ENCODE measurements at places on chromosomes 13 and 19.

DNA sequence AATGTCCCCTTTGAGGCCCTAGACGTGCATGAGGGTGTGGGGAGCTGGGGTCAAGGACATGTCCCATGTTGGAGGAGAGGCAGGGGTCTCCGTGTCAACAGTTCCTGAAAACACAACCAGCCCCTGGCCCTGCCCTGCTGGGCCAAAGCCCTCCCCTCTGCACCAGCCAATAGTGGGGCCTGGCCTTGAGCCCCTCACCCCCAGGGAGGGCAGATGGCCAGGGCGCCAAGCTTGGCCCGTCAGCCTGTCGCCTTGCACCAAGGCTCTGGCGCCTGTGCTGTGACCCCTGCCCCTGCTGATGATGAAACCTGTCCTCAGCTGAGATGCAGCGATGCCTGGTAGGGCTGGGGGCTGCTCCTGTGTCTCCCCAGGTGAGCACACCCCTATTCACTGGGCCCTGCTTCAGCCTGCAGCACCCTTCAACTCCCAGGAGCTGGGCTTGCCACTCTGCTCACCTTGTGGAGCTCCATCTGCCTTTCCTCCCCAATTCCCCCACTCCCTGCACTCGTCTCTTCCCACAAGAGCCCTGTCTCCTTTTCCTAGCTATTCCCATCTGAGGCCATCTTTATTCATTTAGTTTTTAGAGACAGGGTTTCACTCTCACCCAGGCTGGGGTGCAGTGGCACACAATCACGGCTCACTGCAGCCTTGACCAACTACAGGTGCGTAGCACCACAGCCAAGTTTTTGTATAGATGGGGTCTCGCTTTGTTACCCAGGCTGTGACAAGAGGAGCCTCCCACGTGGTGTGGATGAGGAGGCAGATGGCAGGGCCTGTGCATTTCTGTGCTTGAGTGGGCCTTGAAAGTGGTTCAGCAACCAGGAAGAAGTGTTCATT is 2.1 kb upstream of the HAMP start:
- DNase-seq: no peak

DNA sequence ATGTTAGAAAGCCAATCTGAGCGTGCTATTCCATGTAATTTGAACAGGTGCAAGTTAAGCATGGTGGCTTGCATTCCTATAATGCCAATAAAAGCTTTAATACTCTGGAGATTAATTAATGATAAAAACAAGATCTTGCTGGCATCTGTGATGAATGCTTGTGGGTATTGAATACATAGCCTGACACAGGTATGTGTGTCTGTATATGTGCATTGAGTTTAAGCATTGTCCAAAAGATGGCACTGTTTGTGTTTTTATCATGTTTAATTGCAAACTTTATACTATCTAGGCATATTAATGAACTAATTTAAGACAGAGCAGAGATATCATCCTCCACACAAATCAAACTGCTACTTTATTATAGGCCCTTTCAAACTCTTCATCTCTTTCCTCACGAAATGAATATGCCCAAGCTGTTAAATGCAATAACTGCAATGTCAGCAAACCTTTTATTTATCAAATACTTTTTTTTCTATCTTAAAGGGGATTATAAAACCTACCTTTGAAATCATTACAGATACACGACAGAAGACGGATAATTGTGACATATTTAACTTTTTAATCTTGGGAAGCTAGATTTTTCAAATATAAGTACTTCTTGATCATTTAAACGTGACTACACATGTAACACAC is 86.5 kb downstream of the TNFSF11 start:
- peak; percentile 32 for DNase-seq

GRCh38 chr19:6021878-6022569 is 44.1 kb upstream of the RANBP3 start:
- peak; percentile 55 for DNase-seq

GRCh38 chr19:55486971-55487923 is 989 bp upstream of the SSC5D start:
- peak; percentile 93 for DNase-seq

- DNase-seq: no peak
These were observed 20.0 kb upstream of the WTIP start for GRCh38 chr19:34461375-34462100.

DNA sequence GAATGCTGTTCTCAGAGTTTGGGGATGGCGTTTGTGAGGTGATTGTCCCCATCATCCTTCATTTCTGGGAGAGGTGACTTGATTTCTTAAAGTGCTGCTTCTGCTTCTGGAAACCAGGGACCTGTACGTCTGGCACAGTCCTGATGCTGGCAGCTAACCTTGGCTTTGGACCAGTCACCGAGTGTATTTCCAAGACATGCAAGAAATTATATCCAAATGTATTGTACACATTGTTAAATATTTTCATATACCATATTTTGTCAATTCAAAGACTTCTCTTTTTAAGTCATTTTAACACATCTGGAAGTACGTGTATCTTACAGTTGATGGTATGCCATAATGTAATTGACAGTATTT is 97.4 kb downstream of the ARHGEF7 start:
- no peak for DNase-seq

DNA sequence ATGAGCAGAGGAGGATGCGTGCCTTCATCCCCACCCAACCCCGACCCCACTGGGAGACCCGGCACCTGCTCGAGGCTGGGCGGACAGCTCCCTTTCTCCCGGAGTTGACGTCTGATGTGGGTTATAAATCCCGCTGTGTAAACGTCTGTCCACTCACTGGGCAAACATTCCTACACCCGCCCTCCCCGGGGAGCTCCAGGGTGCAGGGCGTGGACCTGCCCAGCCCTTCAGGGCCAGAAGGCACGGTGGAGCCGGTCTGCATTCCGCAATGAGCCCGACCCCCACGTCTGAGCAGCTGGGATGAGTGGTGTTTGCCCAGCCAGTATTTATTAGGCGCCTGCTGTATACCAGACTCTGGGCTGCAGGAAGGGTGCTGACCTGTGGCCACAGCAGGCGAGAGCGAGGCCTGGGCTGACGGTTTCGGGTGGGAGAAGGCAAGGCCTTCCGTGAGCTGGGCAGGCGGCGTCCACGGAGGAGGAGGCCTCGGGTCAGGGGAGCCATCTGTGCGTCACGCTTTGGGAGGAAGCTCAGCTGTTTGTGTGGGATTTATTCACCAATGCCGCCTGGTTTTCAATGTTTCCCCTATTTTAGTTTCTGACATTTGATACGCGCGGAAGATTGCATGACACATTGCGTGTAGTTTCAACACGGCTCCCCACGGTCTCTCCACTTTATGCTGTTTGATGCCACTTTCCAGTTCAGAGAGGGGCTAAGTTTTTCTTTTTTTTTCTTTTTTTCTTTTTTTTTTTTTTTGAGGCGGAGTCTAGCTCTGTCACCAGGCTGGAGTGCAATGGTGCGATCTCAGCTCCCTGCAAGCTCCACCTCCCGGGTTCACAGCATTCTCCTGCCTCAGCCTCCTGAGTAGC is 2.0 kb downstream of the MISP start:
- DNase-seq: peak; percentile 87

GRCh38 chr19:9847087-9847671 is 12.1 kb downstream of the PIN1 start:
- peak; percentile 93 for DNase-seq

DNA sequence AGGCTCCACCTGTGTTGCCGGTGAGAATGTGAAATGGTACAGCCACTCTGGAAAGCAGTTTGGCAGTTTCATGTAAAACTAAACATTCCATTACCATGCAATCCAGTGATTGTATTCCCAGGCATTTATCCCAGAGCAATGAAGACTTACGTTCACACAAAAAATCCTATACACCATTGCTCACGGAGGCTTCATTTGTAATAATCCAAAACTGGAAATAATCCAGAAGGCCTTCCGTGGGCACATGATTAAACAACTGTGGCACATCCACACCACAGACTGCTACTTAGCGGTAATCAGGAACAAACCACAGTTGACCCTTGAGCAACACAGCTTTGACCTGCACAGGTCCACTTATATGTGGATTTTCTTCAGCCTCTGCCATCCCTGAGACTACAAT is 339.7 kb downstream of the MTUS2 start:
- no peak for DNase-seq

- no peak for DNase-seq
These were observed 82.9 kb downstream of the ZNF737 start for GRCh38 chr19:20482721-20483120.

DNA sequence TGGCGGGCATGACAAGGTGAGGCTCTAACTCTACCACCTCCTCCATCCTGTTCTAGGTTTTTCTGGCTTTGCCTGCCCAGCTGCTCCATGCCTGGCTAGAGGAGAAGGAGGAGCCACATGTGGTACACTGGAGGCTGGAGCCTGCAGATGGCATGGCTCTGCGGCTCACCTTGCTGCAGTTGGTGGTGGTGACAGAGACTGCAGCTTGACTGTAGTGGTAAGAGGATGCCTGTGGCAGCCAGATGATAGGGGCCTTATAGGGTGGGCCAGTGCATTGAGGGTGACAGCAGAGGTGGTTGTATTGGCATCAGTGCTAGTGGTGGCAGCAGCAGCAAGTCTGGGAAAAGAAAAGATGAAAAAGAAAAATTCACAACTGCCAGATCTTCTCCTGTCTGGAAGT is 146.2 kb downstream of the TNFRSF19 start:
- no peak for DNase-seq

GRCh38 chr13:49953560-49953959 is 17.4 kb upstream of the SPRYD7 start:
- no peak for DNase-seq

- no peak for DNase-seq
These were observed 94.1 kb upstream of the SLC7A1 start for GRCh38 chr13:29689548-29689947.

DNA sequence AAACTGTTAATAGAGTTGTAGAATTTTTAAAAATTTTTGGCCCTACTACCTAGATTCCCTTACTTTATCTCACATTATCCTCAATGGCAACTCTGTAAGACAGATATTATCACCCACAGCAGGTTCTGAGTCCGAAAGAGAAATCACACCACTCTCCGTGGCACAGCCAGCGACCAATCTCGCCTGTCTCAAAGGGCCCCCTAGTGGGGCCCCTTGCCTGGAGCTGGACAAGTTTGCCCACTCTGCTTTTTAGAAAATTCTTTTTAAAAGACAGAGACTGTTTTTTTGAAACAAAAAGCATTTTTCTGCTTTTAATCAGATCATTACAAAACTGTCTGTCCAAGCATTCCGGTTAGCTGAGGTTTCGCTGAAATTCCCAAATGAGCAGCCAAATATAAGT is 21.7 kb downstream of the PHF11 start:
- DNase-seq: no peak

GRCh38 chr19:35565016-35565856 is 1.8 kb upstream of the ATP4A start:
- no peak for DNase-seq

- peak; percentile 66 for DNase-seq
These were observed 2.0 kb upstream of the ARHGAP45 start for GRCh38 chr19:1064661-1065605.

DNA sequence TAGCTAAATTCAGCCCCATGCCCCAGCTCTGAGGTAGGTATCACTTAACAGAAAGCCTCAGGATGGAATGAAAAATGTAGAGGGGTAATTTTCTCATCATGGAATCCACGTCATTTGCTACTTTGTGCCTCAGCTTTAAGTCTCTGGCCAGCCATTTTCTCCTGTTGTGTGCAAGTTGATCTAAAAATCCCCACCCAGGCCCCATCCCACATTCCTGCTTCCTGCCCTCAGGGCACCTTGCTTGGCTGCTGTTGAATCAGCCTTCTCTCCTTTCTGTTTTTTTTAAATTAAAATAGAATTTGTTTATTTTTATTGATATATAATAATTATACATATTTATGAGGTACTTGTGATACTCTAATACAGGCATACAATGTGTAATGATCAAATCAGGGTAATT is 179.9 kb upstream of the TSHZ3 start:
- DNase-seq: no peak

DNA sequence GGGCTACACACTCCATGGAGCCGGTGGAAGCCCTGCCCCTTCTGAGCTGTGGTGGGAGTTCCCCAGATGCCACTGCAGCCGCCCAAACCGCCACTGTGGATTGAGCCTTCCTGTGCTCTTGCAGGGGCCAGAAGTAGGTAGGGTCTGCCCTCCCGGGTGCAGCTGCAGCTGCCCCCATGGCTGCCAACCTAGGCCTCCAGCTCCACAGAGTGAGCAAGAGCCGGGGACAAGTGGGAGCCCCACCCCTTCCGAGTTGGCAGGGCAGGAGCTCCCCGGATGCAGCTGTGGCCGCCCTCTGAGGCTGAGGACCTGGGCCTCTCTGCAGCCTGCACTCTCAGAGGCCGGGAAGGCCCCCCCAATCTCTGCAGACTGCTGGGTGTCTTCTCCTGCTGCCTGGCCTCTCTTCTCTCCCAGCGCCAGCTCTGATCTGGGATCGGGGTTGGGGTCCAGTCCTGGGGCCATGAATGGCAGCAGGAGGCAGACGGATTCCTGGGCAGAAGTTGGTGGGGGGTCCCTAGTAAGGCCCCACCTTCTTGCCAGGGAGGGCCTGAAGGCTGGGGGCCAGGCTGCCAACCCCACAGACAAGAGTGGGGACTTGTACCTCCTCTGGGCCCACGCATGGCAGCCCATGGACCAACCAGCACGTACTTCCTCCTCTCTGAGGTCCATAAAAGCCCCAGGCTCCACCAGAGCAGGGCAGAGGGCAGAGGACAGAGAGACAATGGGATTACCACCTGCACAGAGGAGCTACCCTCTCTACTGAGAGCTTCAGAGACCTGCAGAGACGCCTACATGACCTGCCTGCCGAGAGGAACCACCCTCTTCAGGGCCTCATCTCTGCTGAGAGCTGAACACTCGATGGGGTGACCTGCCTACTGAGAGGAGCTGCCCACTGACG is 28.9 kb downstream of the AP2S1 start:
- DNase-seq: no peak

GRCh38 chr13:45297456-45298205 is 43.4 kb downstream of the TPT1 start:
- no peak for DNase-seq

DNA sequence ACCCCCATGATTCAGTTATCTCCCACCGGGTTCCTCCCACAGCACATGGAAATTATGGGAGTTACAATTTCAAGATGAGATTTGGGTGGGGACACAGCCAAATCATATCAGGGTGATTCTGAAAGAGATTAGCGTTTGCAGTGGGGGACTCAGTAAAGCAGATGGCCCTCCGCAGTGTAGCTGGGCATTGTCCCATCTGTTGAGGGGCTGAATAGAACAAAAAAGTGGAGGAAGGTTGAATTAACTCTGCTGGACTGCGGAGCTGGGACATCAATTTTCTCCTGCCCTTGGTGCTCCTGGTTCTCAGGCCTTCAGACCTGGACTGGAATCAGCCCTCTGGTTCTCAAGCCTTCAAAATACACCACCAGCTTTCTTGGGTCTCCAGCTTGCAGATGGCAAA is 55.2 kb upstream of the CACNA1A start:
- DNase-seq: no peak

Measured in HCEC 1CT (cell line).